ENCODE measurements at places on chromosomes 6 and 20.

DNA sequence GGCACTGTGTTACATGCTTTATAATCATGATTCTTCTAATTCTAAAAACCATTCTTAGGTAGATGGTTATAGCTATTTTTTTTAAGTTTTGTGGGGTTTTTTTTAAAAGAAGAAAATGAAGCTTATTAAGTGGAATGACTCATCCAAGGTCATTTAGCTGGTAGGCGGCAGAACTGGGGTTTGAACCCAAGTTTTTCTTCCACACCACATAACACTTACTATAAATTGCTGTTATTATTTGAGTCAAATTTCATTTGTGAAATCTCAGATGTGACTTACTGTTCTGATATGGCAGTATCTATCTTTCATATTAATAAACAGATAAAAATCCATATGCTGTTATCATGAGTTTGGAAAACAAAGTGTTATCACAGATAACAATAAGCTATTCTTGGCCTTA is 10.4 kb upstream of the COL10A1 start:
- DNase-seq, result no peak

- DNase-seq, result no peak
Measured at GRCh38 chr20:61950641-61951071, 115.0 kb downstream of the TAF4 start.

GRCh38 chr6:28597924-28598722 is 72.4 kb downstream of the GPX5 start:
- no peak for DNase-seq

DNA sequence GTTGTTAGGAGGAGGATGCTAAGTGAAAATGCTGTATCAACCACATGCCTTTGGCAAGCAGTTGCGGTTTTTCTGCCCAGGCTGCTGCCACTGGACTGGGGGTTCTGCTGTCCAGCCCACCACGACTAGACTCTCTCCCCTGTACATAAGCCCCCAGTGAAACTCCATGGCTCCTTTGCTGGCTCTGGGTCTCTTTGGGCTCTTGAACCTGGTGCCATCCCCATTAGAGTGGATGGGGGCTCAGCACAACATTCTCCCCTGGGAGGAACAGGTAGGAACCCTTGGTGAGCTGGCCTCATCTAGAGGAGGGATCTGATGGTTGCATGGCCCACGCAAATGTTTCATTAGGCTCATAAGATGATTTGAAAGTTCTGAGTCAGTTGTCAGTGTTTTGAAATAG is 204.8 kb upstream of the KCNG1 start:
- no peak for DNase-seq

- DNase-seq, result peak; percentile 95
Measured at GRCh38 chr20:51631011-51631950, 88.8 kb upstream of the NFATC2 start.

DNA sequence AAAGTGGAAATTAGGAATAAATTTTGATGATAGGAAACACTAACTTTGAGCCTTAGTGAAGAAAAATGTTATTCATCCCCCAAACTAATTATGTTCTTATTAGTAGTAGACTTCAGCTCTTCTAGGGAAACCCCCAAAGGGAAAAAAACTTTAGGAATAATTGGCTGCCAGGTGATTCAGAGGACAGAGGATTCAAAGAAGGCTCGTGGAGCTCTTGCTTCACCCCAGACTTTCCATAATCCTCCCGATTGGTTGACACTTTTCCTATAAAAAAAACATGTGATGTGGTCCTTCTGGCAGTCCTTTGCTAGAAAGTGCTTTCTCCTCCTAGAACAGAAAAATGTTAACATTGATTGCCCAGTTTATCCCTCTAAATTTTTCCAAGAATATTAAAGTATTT is 5.6 kb upstream of the CCDC170 start:
- peak; percentile 29 for DNase-seq

- DNase-seq, result no peak
Measured at GRCh38 chr6:33433001-33433543, 13.2 kb downstream of the SYNGAP1 start.

DNA sequence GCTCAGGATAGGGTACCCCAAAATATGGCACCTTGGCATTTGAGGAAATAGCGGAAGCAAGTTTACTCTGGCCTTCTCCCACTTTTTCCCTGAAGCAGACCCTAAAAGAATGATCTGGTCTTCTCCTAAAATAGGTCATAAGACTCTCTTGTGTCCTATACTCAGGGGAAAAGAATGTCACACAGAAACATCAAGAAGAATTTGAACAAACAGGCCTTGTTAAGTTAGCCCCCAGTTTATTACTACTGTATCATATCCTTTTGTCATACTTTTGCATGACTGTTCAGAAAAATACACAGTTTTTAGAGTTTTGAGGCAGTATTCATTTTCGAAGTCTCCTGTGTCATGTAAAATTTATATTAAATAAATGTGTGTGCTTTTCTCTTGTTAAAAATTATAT is 12.5 kb downstream of the TAAR2 start:
- no peak for DNase-seq

- DNase-seq, result no peak
Measured at GRCh38 chr20:49187330-49187850, 744 bp downstream of the STAU1 start.

DNA sequence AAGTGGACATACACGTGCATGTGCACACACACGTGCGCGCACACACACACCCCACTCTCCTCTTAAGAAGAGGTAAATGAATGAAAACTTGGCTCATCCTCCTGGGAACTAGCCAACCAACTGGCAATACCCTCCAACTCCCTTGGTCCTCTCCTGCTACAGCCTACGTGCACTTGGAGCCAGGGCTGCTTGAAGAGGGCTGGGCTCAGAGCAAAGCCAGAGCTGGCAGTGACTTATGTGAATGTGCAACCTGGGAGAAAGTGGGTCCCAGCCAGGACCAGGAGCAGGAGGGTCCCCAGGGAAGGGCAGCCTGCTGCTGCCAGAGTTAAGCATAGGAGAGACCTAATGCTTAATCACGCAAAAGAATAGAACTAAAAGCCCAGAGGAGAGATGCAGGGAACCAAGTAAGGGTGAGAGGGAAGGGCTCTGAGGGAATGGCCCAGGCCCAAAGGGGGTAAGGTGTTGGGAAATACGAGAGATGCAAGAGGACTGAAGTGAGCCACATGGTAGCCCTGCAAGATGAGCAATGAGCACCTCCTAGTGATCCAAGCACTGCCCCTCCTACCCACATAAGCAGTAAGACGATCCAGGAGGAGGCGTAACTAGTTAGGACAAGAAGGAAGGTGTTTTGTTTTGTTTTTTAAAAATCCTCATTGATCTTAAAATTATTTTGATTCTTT is 24.7 kb downstream of the TRAF3IP2 start:
- no peak for DNase-seq

Data from fibroblast of skin of abdomen (primary cell).